ENCODE measurements at places on chromosomes 5 and 9. TPM values are rescaled to one million over a fixed set of nuclear protein-coding genes. Genes with fewer than 3 reads are reported as not detected.

PCDHA9 gene
- not detected for total RNA-seq

SLCO4C1 gene
- not detected for total RNA-seq

ATOX1 gene
- 43.6 TPM for total RNA-seq

GRCh38 chr9:89839449-89839848 is 234.6 kb downstream of the GADD45G start:
- no peak for DNase-seq

DNA sequence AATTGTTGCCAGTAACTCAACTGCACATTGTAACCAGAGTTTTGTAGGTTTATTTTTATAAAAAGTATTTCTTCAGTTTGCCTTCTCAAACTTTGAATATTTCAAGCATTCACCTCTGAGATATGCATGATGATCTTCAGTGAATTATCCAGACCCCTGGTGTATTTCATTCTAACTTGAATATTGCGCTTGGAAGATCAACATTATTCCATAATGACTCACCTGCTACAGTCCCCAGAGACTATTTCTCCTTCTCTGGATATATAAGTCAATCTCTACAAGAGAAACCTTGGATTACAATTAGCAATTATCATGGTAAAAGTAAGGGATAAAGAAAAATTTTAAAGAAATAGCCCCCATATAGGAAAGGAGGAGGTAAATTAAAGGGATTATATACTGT is 1041.0 kb downstream of the TLE1 start:
- DNase-seq, result no peak

- DNase-seq, result no peak
Observed at GRCh38 chr5:127685662-127686061, 17.5 kb upstream of the CCDC192 start.

DNA sequence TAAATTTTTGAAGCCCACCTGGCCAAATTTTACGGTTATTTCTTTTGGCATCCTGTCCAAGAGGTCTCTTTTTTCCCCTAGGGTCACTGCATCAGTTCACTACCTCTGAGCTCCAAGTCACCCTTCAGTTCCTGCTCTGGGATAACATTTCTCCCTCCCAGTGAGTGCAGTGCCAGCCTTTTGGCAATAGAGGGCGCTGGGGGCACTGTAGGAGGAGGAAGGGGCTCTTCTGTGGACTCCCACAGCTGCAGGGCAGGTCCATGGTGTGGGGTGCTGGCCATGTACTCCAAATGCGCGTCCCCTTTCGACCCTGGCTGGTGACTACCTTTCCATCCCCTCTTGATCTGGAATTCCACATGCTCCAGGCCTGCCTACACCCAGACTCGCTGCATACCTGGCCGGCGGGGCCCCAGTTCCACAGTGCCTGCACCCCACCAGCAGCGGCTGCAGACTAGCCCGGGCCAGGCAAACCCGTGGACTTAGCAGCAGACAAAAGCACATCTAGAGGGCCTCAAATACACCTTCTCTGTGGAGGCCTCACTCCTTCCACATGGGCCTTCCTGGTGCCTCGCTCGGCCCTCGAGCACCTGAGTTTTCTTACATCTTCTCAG is 20.3 kb upstream of the NINJ1 start:
- DNase-seq, result peak; percentile 62

- no peak for DNase-seq
Observed at GRCh38 chr9:132486706-132487350, 76.8 kb downstream of the CFAP77 start.

- DNase-seq, result peak; percentile 90
Observed at GRCh38 chr9:88578121-88579049, 43.4 kb downstream of the NXNL2 start.

GRCh38 chr5:172102218-172102870 is 85.7 kb downstream of the STK10 start:
- no peak for DNase-seq

- DNase-seq, result no peak
Observed at GRCh38 chr5:140953234-140953633, 13.0 kb upstream of the PCDHAC2 start.

DNA sequence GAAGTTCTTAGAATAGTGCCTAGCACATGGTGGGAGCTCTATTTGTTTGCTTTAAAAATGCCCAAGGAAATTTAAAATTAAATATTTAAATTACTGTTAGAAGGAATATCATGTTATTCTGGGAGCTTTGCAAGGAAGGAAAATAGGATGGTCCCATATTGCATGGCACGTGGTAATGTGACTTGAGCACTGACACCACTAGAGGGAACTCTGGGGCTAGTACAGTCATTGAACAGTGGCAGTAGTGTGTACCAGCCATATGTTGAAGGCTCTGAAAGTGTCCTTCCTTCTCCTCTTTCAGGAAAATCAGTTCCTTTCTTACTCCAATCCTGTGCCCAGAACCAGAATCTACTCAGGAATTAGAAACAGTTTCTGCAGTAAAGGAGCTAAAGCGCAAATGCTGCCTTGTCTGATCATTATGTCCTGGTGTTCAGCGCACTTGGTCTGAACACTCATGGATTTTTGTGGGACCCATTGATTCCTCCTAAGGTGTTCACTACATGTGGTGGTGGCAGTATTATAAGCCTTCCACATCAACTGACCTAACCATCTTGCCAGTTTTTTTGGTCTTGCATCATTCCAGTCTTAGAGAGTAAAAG is 54.1 kb downstream of the GDA start:
- peak; percentile 87 for DNase-seq

All from HT-29 (cell line).